Airway epithelial cell (primary cell): ENCODE measurements at places on chromosomes 2 and 18. TPM values are rescaled to one million over a fixed set of nuclear protein-coding genes. Genes with fewer than 3 reads are reported as not detected.

The DYSF gene
- total RNA-seq: 7.0 and 7.2 TPM in 2 replicates

The REG1B gene
- total RNA-seq: not detected in 2 replicates

The MC5R gene
- total RNA-seq: not detected in 2 replicates

The CARF gene
- 2.0 and 4.5 TPM in 2 replicates for total RNA-seq

The DSC2 gene
- 90.3 and 116 TPM in 2 replicates for total RNA-seq

The TMEM169 gene
- total RNA-seq: 0.07 and 3.2 TPM in 2 replicates

The ALLC gene
- total RNA-seq: not detected in 2 replicates

The LPIN1 gene
- 23.1 and 28.6 TPM in 2 replicates for total RNA-seq

The IL1RN gene
- total RNA-seq: 163 and 193 TPM in 2 replicates

The GPAT2 gene
- 0.63 and 1.6 TPM in 2 replicates for total RNA-seq

The ASXL3 gene
- under 0.01 and 0.05 TPM in 2 replicates for total RNA-seq

The ZBTB7C gene
- 2.6 and 3.5 TPM in 2 replicates for total RNA-seq

The TCF23 gene
- total RNA-seq: not detected in 2 replicates

The TDRD15 gene
- not detected in 2 replicates for total RNA-seq

The RRM2 gene
- 97.3 and 152 TPM in 2 replicates for total RNA-seq

The KLHL14 gene
- not detected in 2 replicates for total RNA-seq
